ENCODE measurements at places on chromosomes 16 and 17.

DNA sequence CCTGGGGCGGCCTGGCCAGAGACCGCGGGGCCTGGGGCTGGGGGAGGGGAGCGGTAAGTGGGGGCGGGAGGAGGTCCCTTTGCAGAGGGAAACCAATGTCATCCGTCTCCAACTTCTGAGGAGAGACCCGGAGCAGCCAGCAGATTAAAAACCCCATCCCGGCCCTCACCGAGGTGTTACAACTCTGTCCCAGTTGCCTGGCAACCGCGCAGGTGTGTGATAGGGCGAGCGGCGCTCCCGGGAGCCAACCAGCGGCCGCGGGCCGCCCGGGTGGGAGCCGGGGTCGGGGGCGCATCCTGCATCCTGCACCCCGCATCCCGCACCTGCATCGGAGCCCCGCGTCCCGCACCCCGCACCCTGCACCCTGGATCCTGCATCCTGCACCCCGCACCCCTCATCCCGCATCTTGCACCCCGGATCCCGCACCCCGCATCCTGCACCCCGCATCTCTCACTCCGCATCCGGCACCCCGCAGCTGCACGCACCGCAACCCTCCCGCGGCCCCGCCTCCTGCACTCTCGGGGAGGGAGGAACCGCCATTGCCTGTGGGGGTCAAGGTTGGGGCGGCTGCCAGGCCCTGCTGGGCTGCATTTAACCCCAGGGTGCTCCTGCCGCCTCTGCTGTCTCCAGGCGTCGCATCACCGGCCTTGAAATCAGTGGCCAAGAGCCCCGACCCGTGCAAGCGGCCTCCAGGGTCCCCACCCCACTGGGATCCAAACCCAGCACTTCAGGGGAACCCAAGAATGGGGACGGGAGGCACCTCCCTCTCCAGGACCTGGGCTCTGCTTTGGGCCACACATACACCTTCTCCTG, 47.3 kb downstream of the RTN4RL1 start:
- no peak for DNase-seq

GRCh38 chr17:81655378-81656117, 794 bp downstream of the PDE6G start:
- no peak for DNase-seq

GRCh38 chr17:73639322-73639721, 4.9 kb downstream of the SDK2 start:
- no peak for DNase-seq

DNA sequence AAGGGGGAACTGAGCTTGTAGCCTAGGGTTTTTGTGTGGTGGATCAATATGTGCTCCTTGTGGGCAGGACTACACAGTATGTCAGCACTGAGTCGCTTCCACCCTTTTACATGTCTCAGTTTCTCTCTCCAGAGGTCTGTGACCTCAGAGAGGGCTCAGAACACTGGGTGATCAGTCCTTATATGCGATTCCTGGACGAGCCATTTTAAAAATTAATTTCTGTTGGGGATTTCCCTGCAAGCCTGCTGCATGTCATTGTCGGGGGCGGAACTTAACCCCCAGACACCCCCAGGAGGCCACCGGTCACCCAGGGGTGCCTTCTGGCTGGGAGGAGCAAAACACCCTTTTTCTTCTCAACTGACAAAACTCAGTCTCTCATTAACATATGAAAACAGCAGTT, 14.1 kb downstream of the DHRS7B start:
- DNase-seq, result peak; percentile 68

- DNase-seq, result no peak
Measured at GRCh38 chr17:61429274-61429673, 22.9 kb upstream of the TBX4 start.

DNA sequence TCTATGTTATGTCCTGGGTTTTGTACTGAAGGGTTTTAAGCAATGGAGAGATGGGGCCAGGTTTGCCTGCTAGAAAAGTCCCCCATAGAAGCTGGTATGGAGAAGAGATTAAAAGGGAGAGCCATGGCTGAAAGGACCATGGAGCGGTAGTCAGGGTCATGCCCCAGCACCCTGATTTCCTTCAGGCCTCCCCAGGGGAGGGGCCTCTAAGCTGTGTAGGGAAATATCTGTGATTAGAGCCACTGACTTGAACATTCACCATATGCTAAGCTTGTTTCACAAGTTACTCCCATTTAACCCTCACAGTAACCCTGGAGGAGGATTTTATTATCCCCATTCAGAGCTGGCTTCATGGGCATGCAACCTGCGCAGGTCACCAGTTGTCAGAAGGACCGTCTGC, 3.8 kb upstream of the ATP2A3 start:
- no peak for DNase-seq

GRCh38 chr17:39238311-39238972, 12.7 kb upstream of the STAC2 start:
- peak; percentile 87 for DNase-seq

- DNase-seq, result no peak
Measured at GRCh38 chr16:81473558-81473957, 28.9 kb downstream of the CMIP start.

DNA sequence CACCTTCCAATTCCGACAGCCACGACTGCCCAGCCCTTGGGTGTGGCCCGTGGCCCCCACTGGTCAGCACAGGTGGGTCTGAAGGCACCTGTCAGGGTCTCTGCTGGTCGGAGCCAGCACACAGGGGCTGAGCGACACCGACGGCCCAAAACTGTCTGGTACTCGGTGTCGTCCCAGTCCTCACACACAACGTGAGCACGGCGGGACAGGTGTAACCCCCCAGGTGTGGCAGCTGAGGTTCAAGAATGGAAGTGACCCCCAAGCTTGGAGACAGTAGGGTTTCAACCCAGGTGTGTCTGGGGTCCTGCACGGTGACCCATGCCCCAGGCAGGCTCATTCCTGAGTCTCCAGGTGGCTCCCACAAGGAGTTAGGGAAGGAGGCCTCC, 1.0 kb downstream of the GALNS start:
- no peak for DNase-seq

- DNase-seq, result peak; percentile 74
Measured at GRCh38 chr17:2853283-2854142, 57.3 kb downstream of the RAP1GAP2 start.

- DNase-seq, result peak; percentile 60
Measured at GRCh38 chr17:81537343-81537855, 9.2 kb downstream of the FSCN2 start.

DNA sequence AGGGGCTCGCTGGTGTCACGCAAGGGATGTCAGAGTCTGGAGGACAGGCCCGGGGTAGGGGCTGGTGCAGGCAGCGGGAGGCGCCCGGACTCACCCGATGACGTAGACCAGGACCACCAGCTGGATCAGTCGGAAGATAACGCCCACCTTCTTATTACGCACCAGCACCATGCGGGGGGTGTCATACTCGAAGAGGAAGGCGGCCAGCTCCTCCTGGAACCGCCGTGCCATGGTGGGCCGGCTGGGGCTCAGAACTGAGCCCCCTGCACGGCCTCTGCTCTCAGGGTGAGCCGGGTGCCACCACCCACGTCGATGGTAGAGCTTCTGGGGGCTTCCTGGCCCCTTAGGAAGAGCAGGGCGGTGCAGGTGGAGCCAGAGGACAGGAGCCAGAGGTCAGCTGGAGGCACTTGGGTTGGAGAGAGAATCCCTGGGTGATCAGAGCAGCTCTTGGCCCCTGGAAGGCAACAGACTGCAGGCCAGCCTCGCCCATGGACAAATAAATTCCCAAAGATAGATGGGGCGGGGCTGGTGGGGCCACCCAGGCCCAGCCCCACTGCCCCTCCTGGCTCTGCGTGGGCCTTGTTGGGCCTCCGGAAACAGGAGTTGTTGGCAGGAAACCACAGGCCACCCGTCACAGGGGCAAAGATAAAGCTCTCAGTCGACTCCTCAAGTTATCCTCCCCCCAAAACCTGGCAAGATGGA, at the start of gene P2RX1:
P2RX1 (minus strand) TSS at position 471 of the 702 bp plus-strand sequence; CDS start at position 231, 240 bp downstream.
- DNase-seq, result no peak

- no peak for DNase-seq
Measured at GRCh38 chr17:60704170-60704569, 26.5 kb downstream of the BCAS3 start.

- no peak for DNase-seq
Measured at GRCh38 chr16:79132701-79133100, 467.8 kb downstream of the MAF start.

DNA sequence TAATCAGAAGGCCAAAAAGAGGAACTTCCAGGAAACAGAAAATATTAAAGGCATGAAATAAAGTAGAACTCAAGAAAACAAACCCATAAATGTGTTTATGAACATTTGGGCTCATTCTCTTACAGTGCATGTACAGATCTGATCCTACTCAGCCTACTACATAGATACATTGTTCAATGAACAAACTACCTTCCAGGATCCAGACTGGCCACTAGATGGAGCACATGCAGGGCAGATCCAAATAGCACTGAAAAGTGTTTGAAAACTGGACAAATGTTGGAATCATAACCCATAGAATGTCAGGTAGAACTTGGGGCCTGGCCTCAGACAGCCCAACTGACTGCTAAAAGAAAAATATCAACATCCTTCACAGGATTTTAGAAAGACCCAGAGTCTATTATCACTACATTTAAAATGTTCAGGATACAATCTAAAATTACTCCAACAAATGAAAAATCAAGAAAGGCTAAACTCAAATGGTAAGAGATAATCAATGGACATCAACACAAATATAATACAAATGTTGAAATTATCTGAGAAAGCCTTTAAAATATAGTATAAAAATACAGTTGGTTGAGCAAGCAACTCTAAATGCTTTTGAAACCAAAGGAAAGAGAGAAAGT, 122.4 kb upstream of the NUDT7 start:
- DNase-seq, result peak; percentile 46

DNA sequence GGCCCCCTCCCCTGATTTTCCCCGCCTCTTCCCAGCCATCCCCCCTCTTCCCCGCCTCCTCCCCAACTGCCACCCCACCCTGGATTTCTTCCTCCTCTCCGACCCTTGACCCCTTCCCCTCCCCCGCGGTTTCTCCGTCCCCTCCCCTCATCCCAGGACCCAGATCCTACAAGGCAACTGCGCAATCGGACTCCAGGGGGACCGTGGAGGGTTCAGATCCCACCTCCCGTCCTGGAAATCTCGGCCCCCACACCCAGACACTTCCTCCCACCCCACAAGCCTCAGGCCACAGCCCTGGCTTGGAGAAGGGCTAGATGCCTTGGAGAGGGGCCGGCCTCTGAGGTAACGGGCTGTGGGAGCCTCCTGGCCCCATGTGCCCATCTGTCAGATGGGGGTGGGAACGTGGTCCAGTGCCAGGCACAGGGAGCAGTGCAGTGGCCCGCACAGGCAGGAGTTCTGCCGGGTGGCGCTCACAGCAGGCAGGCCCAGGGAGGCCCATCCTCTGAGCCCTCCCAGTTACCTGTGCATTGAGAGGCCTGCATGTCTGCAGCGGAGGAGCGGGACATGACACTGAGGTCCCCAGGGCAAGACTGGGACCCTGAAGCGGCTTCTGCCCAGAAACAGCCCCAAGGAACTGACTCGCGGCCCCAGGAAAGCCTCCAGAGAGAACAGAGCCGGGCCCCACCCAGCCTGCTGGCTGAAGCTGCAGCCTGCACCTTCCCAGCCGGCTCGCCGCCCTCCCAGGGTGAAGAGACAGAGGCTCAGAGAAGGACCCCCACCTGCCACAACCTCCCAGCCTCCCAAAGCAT, 16.7 kb downstream of the ZNF423 start:
- DNase-seq, result no peak

GRCh38 chr17:66443166-66443565, 140.8 kb downstream of the PRKCA start:
- DNase-seq, result no peak

DNA sequence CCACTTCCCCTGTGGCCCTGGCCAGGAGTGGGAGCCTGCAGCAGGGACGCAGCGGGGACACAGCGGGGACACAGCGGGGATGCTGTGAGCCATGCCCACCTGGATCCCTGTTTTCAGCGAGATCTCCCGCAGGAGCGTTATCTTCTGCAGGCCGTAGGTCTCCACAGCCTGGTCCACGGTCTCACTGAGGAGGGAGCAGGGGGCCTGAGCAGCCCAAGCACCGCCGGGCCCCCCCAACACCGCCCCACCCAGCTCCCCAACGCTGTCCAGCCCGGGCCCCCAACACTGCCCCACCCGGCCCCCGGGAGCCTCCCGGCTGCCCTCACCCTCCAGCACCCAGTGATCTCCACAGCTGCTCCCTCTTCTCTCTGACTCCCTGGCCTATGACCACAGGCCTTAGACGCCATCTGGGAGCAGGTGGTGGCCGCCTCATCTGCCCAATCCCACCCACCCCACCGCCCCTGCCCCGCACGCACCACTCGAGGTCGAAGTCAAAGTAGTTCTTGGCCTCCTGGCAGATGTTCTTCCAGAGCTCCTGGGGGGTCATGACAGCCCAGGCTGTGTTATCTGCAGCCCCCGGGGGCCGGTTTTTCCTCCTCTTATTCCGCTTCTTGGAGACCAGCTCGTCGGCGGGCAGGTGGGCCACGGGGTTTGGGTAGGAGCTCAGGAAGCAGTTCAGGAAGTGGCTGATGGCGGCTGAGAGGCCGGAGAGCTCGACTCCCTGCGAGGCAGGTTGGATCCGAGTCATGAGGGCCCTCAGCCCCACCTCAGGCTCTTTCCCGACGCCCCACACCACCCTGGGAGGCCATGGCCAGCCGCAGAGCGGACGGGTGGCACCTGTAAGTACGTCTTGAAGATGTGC, 17.0 kb downstream of the CLUH start:
- no peak for DNase-seq

- DNase-seq, result peak; percentile 80
Measured at GRCh38 chr17:29155227-29155965, 24.8 kb downstream of the MYO18A start.

DNA sequence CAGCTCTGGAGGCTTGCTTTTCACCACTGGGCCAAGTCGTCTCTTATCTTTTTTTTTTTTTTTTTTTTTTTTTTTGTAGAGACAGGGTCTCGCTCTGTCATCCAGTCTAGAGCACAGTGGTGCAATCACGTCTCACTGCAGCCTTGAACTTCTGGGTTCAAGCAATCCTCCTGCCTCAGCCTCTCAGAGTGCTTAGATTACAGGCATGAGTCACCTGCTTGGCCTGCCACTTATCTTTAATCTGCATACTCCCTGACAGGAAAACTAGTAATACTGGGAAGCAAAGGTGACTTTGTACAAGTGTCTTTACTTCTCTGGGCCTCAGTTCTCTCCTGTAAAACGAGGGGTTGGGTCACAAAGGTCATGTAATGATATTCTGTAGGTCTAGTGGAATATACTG, 15.0 kb downstream of the NTN1 start:
- no peak for DNase-seq

GRCh38 chr17:38809828-38810227, 10.5 kb upstream of the PIP4K2B start:
- no peak for DNase-seq

DNA sequence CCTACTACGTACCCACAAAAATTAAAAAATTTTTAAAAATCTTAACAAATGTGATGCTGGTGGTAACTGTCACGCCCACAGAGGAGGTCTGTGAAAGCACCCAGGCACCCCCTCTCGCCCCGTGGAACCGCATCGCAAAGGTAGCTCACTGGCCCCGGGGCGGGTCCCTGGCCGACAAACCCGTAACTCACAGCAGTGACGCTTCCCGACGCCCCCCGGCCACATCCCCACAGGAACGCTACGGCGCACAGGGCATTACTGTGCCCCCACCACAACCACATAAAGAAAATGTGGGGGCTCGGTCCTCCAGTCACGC, 366 bp downstream of the ANKS3 start:
- no peak for DNase-seq

GRCh38 chr17:62596662-62597061, 30.8 kb upstream of the MRC2 start:
- no peak for DNase-seq

- DNase-seq, result peak; percentile 18
Measured at GRCh38 chr16:79170555-79171246, 429.8 kb downstream of the MAF start.

Measured in kidney tubule cell (primary cell).